NCI-H146 (cell line): ENCODE measurements at places on chromosomes 7 and 10.

DNA sequence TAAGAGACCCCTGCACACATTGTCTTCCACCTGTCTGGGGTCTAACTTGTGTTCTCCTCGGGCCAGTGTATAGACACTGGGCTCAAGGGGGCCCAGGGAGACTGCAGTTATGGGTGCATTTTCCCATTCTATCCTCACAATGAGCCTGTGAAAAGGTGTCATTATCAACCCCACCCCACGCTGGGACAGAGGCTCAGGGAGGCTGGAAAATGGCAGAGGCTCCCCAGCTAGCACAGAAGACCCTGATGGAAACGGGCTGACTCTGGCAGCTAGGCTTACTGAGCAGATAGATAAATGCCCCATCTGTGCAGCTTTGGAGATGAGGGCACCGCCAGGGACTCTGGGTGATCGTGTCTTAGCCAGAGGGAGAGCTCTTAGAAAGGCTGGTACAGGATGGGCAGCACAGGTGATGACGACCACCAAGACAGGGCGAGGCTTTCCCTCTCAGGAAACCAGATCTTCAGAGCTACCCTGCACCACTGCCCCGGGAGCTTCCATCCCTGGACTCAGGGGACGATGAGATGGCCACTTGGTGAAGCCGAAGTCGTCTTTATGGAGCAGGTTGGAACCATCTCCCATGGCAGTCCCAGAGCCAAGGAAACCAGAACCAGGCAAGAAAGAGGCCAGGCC, 58.2 kb upstream of the CHST15 start:
- DNase-seq = peak; percentile 18

- DNase-seq = no peak
Measured at GRCh38 chr7:144820552-144820951, 15.3 kb downstream of the TPK1 start.

GRCh38 chr10:114071178-114071577, 27.5 kb downstream of the ADRB1 start:
- DNase-seq = no peak

- DNase-seq = no peak
Measured at GRCh38 chr10:74828946-74829345, 2.5 kb downstream of the KAT6B start.

- DNase-seq = no peak
Measured at GRCh38 chr7:44059219-44060090, 5.9 kb downstream of the PGAM2 start.

GRCh38 chr10:28545967-28546644, 13.2 kb downstream of the WAC start:
- no peak for DNase-seq

- DNase-seq = no peak
Measured at GRCh38 chr10:91194497-91195179, 25.8 kb upstream of the PCGF5 start.

- no peak for DNase-seq
Measured at GRCh38 chr10:78980354-78980753, 88.4 kb upstream of the ZMIZ1 start.

GRCh38 chr10:72315611-72316385, 38.9 kb downstream of the DNAJB12 start:
- DNase-seq = no peak

GRCh38 chr10:14409856-14410458, 79.2 kb upstream of the FRMD4A start:
- DNase-seq = no peak

GRCh38 chr7:18806177-18806576, 310.6 kb downstream of the HDAC9 start:
- DNase-seq = no peak

DNA sequence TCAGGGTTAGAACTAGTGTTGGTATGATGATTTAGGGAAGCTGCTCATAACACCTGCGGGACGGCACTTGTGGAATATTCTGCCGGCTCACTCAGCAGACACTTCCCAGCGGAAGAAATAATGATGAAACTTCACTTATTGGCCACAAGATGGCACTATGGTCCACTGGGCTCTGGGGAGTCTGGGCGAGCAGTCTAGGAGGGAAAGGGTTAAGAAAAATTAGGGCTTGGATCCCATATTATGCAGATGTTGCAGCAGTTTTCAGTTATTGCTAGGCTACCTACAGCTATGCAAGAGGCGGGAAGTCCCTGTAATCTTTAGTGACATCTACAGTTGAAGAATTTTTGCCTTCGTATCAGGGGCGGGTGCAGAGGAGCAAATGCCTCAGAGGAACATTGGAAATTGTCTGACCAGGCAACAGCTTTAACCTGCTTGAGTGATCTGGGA, 238.7 kb upstream of the PRSS58 start:
- no peak for DNase-seq

GRCh38 chr10:60977161-60978122, 33.5 kb upstream of the RHOBTB1 start:
- no peak for DNase-seq

DNA sequence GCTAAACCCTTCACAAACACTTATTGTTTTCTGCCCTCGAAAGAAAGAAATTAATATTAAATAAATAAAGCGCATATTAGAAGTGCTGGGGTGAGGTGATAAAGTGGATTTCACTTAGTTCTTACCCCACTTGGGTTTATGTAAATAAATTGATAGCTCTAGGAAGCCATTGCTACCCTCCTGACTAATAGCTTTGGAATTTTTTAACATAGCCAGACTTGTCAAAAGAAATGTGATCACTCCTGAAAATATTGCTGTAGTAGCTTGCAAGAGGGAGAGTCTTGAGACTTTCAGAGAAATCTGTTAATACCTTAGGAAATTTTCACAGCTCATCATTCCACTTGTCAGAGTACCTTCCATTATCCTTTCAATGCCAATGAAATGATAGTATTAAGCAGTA, 7.6 kb downstream of the ARL5B start:
- no peak for DNase-seq

DNA sequence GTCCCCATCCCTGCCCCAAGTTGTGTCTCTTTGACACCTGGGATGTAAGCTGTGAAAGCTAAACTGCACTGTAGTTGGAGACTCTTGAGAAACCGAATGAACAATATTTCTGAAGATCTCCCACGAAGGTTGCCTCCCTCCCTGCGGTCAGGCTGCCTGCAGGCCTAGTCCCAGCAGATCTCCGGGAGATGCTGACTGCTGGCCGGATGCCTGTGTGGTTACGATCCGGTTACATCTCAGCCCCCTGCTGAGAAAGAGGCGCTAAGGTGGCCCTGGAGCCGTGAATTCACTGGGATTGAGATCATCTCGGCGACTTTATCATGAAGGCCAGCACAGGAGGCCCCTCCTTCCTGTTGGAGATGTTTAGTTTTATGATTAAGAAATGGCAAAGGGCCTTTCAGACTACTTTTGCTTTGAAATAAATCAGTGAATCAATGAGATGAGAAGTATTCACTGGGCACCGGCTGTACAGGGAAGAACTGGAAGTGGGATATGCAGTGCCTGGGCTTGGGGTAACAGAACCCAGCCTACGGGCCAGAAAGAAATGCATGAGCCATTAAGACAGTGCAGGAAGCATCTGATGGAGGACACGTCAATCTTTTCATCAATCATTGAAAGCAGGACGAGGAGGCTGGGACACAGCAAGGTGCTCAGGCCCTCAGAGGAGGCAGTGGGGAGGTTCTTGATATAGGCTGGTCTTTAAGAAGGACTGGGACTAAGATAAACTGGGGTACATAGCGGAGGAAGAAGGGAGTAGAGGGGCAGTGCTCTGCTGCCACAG, 177.6 kb downstream of the PRKAG2 start:
- DNase-seq = no peak

DNA sequence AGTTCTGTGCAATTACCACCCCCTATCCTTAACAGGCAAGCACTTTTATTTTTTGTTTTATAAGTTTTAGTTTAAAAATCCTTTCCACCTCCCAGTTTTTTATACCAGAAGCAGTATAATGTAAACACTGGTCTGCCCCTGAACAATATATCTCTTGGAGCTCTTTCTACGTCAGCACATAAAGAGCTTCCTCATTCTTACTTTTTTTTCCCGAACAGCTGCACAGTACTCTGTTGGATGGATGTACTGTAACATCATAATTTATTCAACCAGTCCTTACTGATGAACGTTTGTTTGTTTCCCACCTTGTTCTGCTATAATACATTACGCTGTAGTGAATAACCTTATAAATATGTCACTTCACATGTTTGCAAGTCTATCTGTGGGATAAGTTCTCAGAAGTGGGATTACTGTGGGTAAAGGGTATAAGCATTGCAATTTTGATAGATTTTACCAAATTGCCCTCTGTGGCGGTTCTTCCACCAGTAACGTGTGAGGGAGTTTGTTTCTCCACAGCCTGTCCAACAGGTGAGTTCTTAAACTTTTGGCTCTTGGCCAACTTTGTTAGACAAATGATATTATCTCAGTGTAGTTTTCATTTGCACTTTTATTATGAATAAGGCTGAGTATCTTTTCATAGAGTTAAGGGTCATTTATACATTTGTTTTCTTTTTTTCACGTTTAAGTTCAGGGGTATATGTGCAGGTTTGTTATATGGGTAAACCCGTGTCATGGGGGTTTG, 32.8 kb downstream of the ADRA2A start:
- DNase-seq = no peak

GRCh38 chr7:24283554-24283896, 465 bp upstream of the NPY start:
- DNase-seq = no peak

- no peak for DNase-seq
Measured at GRCh38 chr10:131130025-131130424, 181.5 kb downstream of the TCERG1L start.

DNA sequence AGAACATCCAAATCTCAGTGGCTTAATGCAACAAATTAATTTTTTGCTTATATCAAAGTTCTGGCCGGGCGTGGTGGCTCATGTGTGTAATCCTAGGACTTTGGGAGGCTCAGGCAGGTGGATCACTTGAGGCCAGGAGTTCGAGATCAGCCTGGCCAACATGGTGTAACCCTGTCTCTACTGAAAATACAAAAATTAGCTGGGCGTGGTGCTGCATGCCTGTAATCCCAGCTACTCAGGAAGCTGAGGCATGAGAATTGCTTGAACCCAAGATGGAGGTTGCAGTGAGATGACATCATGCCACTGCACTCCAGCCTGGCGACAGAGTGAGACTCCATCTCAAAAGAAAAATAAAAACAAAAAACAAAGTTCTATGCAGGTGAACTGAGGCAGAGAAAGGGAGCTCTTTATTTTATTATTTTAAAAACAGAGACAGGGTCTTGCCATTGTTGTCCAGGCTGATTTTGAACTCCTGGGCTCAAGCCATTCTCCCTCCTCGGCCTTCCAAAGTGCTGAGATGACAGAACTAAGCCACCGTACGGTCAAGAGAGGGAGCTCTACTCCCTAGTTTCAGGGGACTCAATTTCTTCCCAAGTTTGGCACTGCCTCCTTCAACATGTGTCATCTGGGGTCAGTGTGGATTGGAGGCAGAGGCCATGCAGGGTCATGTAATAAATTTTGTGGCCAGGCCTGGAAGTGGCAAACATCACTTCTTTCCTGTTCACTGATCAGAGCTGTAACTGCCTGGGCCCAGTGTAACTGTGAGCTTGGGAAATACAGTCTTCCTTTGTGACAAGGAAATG, 2.4 kb downstream of the ADCK2 start:
- DNase-seq = peak; percentile 10

GRCh38 chr7:69457595-69458504, 140.4 kb upstream of the AUTS2 start:
- DNase-seq = peak; percentile 62

DNA sequence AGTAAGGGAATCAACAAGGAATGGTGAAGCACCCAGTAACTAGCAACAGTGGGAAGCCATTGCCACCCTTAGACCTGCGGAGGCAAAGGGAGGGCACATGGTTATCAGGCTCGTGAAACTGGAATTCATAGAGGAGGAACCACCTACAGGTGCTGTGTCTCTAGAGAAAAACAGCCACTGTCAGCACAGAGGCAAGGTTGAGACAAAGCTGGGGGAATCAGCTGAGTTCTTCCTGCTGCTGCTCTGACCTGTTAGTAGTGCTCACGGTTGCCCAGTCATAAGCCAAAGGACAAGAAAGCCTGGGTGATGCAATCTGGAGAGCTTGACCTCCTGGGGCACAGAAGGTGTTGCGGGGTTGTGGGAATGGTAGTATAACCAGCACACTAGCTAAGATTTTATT, 110.1 kb downstream of the TPST1 start:
- DNase-seq = no peak

- no peak for DNase-seq
Measured at GRCh38 chr7:106270122-106270977, 14.4 kb downstream of the NAMPT start.
